ENCODE measurements at places on chromosomes 3 and 15.

DNA sequence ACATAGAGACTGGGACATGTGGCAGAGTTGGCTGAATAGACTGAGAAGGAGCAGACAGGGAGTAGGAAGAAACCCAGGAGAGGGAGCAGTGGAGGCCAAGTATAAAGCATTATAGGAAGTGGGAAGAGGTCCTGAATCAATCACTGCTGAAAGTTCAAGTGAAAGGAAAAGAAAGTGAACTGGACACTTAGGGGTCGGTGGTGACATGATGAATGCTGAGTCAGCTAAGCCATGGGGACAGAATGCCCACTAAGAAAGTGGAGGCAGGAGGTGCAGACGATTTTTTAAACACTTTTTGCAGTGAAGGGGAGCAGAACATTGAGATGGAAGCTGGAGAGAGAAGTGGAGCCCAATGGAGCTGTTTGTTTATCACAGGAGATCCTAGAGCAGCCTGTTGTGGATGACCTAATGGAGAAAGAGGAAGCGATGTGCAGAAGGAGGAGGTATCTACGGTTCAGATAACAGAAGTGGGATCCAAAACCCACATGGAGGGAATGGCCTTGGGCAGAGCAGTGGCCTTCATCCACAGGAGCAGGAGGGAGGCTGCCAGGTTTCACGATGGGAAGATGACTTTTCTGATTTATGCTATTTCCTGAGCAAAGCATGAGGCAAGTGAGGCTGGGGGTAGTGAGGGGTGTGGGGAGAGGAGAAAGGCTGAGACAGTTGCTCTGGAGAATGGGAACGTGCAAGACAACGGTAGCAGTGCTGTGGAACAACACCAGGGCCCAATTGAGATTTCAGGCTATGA is 208.2 kb downstream of the RPLP1 start:
- DNase-seq, result no peak

GRCh38 chr3:162764808-162765071 is 1268.1 kb downstream of the OTOL1 start:
- DNase-seq, result no peak

DNA sequence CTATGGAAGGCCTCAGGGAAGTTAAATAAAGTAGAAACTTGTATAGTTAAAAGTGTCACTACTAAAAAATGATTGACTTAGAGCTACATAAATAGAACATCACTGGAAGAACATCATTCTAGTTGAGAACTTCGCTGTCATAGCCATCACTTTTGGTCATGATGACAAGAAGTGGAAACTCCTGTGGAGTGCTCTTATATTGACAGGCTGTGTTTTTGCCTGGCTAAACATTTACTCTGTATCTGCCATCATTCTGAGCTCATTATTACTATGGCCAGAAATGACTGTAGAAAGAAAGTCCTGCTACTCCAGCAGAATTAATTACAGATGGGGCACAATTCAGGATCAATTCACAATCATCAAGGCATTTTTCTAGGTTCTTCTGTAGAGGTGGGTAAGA is 165.1 kb upstream of the GOLIM4 start:
- DNase-seq, result no peak

DNA sequence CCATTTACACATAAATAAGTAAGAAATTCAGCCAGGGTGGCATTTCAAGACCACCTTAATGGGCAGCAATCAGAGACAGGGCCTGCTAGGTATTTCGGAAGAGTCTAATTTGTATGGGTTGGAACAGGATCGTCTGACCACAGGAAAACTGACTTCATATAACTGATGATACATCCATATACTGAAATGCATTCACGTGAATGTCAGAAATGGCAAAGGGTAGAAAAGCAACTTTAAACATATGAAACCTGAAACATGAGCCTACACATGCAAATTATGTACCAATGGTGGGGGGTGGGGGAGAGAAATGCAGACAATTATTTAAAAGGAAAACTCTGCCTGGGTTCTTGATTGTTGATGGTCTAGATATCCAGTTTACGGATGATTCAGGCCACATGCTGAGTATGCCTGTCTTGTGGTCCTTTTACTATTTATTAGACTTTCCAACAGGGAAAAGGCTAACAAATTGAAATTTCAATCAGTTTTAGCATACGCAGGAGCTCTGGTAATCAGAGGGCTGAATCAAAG is 582.2 kb downstream of the FOXP1 start:
- DNase-seq, result no peak

- DNase-seq, result no peak
Measured at GRCh38 chr15:82150645-82151044, 104.8 kb upstream of the MEX3B start.

DNA sequence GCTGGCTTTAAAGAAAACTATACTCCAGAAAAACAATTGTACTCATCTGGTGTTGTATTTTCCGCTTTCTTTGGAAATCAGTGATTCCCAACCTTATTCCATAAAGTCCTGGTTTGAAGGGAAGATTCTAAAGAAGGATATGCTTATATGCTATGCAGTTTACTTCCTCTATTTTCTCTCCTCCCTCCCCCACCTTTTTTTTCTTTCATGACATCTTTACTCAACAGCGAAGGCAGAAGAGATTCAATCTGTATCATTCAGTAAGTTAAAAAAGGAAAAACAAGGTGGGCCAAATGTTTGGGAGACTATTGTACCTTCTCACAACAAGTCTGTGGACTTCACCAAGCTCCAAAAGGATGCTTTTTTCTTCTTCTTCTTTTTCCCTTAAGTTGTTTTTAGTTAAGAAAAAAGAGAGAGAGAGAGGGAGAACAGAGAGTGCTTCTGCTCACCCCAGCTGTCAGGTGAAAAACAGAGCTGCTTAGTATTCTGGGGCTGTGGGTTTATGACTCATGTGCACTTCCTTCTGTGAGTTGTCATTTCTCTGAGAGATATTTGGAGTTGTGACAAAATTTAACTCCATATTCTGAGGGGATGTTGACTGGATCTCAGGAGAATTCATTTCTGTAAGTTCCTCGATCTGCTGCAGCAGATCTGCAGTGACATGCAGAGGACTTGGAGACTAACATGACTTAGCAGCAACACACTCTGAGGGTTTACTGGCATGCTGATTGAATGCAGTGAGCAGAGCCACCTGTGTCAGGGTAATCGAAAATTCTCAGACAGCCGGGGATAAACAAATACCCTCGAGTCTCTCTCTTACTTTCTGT is 70.7 kb downstream of the SSR3 start:
- DNase-seq, result peak; percentile 52

- no peak for DNase-seq
Measured at GRCh38 chr15:78004222-78004727, 73.2 kb downstream of the TBC1D2B start.

- DNase-seq, result no peak
Measured at GRCh38 chr3:149610351-149611105, 47.3 kb downstream of the WWTR1 start.

All from HS-5 (cell line).